ENCODE measurements at places on chromosomes 16 and 17.
A peak's percentile ranks its signal among the peaks of the same experiment; 100 is the strongest.

GRCh38 chr17:62017912-62018311, 47.2 kb downstream of the MED13 start:
- no peak for DNase-seq

DNA sequence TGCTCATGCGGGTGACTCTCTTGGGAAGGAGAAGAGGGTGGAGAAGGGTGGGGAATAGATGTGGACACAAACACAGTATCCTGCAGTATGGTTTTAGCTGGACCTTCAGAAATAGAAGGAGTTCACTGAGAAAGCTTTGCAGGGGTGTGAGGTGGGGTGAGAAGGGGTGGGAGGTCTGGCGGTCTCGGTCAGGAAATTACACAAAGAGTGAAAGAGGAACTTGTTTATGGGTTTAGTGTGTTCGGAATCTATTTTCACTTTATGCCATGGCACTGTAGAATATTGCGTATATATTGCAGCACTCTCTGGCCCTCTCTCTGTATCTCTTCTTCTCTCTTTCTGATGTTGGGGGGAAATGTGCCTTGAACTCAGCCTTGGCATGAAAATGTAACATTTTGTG, 148.2 kb upstream of the GOT2 start:
- DNase-seq, result peak; percentile 15

DNA sequence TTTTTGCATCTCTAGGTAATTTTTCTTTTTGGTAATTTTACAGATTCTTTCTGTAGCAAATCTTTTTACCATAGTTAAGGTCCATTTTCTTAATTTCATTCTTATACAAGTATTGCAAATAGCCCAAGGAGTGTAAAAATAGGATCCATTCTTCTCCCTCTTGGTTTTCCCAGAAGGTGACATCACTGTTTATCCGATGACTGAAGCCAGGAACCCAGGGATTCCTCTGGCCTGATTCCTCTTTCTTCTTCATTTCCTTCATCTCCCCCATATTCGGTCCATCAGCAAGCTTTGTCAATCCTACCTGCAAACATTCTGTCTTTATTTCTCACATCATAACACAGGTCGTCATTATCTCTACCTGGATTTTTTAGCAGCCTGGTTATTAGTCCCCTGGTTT, 5.3 kb downstream of the RBBP6 start:
- no peak for DNase-seq

DNA sequence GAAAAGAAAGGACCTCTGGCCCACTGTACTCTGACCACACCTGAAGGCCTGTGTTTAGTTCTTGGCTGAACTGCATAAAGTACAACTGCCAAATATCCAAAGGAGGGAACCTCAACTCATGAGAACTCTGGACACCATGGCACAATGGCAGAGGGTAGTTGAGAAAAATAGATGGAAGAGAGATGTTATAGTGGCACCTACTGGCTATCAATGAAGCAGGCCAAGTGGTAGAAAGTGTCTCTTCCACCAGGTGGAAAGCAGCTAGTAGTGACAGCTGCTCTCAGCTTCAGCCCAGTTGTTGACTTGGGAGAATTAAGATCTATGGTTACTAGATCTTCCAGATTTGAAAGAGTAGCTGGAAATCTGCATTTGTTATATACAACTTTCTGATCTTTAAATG, 3.2 kb downstream of the MED31 start:
- no peak for DNase-seq

- no peak for DNase-seq
These were observed 14.9 kb downstream of the DUS2 start for GRCh38 chr16:68037841-68038597.

DNA sequence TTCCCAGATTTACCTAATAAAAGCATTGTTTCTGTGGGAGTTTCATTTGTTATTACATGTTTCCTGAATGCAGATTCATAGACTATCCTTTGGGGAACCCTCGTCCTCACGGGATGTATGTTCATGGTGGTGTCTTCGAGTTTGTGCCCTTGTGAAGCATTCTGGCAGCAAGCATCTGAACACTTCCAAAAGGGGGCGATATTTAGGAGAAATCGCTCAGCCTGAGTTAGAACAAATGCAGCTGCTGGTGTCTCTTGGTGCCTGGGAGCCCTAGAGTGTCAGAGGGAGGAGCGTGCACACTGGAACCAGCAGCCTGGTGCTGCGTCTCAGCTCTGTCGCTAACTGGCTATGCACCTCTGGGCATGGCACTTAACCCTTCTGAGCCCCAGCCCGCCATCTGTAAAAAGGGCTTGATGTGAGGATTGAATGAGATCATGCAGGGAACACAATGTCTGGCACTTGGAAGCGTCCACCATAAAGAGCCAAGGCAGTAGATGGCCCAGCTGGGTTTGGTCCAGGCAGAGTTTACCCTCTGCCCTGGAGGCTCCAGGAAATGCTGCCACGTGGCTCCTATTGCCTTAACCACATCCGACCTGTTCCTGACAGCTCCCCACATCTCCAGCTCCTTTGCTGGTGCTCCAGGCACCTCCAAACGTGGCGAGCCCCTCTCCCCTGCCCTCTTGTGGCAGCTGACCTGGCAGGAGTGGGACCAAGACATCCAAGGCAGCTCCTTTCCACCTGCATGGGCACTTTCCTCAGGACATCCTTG, 25.0 kb upstream of the C16orf78 start:
- no peak for DNase-seq

DNA sequence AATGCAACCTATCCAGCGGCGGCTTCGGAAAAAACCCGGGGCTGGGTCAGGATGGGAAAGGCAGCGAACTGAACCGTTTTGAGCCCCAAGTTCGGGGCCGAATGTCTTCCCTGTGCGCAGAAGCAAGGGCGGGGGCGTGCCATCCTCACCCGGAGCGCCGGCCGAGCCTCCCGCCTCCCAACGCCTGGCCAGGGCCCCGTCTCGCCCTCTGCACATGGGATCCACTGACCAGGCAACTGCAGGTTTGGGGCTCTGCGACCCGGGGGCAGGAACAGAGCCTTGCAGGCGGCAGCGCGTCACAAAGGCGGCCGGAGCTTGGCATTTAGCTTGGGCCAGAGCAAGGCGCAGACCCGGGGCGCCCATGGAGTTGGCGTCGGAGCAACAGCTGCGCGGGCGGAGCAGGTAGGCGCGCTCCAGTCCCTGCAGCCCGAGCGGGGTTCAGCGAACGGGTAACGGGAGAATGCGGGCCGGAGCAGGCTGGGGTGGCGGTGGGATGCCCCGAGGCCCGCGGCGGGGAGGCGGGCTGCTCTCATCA, at the start of gene FBXO39:
TSS of gene FBXO39 (plus strand) at position 345 of the 535 bp plus-strand sequence. CDS start 3,654 bp downstream, outside the sequence.
- DNase-seq, result no peak

DNA sequence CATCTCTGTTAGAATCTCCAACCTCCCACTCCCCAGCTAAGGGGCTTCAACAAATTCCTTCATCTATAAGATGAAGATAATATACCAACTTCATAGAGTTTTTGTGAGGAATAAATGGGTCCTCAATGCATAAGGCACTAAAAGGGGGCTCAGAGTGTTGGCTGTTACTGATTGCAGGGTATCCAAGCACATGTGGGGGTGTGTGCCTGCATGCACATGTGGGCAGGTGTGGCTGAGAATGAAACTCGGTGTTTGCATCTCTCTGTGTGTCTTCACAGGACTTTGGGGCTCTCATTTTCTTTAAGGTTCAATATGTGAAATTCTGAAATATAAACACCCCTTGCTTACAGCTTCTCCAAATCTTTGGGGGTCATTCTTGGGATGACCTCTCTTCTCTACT, 4.1 kb upstream of the PPP1R9B start:
- DNase-seq, result no peak

DNA sequence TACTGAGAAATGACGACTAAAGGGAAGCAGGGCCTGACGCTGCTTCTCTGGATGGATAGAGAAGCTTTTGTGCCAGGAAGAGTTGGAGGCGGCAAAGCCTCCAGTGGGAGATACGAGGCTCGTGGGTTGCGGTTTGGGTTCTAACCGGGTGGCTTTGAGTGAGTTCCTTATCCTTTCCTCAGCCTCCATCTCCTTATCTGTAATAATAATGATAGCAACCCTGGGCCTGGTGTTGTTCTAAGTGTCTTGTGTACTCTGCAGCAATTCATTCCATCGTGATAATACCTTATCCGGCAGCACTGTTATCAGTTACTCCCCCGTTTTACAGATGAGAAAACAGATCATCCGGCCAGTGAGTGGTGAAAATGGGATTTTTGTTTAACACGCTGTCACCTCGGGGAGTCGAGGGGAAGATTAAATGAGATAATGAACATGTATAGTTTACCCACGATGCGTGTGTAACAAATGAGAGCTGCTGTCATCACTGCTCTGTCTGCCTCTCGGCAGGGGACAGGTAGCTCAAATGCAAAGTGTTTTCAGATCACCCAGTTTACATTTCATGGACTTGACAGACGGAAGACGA, 52.0 kb upstream of the LHX1 start:
- no peak for DNase-seq

GRCh38 chr17:1620486-1620885, 8.1 kb downstream of the SLC43A2 start:
- DNase-seq, result no peak

DNA sequence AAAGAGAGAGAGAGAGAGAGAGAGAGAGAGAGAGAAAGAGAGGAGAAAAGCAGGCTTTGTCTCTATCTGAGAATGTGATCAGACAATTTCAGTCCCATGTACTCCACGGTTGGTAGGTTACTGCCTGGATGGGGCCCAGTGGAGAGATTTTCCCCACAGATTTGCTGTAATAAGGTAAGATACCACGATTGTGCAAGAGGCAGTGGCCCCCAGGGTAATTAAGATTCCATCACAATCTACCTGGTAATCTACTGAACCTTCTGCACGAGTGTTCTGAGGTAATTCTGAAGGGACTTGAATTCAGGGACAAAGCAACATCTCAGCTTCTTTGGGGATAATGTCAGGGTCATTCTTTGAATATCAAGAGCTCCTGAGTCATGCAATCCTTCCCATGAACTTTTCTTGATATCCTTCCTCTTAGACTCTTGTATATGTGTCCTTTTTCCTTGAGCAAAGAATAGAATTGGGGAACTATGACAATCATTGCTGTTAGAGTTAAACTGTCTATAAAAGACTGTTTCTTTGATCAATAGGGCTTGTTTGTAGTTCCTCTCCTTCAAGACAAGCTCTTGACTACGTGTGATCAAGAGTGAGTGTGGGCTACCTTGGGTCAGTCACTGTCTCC, 306.6 kb downstream of the MAF start:
- DNase-seq, result no peak

- DNase-seq, result no peak
These were observed 3.8 kb downstream of the HSDL1 start for GRCh38 chr16:84141143-84141670.

DNA sequence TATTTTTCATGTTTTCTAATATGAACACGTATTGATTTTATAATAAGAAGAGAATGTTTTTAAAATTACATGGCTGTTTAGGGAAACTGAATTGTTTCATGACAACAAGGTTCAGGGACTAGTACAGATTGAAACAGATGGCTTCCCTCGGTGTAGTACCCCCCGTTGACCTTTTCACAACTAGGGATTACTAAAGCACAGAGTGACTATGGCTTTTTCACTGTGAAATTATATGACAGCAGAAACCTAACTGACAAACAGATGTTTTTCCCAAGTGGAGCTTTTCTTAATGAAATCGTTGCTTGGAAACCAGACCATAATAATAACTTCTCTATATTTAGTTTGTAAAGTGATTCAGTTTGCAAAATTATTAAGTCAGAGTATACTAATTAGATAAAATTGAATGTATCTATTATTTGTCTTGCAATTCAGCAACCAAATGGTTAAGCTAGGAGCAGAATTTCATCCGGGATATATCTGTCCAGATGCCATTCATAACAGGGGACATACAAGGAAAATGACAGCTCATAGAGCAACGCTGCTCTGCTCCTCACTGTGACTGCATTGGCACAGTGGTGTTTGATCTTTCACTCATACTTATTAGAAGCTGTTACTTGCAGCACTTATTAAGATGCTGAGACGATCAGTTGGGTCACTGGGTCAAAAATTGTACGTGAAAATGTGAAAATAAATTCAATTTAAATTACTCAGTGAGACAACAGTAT, 111.7 kb downstream of the TANGO6 start:
- no peak for DNase-seq

DNA sequence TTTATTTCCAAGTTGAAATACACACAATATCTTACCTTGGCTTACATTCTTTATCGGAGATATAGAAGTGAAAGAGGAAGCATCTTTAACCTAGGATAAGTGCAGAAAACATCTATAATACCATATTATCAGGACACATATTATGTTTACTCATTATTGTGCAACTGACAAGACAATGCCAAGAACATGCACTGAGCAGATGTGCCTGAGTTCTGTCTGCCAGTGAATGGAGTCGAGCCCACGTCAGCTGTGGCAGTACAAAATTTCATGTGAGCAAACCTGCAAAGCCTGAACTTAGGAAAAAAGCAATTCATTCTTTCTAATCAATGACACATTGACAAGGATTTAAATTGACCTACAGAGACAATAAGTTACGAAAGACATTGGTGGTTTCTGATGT, 154.4 kb downstream of the AXIN2 start:
- no peak for DNase-seq

DNA sequence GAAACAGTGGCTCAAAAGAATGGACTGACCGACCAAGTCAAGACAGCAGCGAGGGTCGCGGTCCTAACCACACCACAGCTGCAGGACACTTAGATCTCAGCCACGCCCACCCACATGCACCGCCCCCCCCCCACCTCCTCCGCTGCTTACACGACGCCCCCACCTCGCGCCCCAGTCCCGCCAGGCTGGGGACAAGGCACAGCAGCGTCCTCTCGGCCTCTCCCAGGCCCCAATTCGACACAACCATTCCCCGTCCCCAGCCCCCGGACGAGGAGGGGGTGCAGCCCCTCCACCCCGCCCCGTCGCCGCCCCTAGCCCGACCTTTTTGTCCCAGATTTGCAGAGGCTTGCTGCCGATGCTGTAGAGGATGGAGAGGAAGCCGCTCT, 477 bp downstream of the CFAP20 start:
- DNase-seq, result no peak

- peak; percentile 21 for DNase-seq
These were observed 761 bp downstream of the GAN start for GRCh38 chr16:81315271-81316175.

DNA sequence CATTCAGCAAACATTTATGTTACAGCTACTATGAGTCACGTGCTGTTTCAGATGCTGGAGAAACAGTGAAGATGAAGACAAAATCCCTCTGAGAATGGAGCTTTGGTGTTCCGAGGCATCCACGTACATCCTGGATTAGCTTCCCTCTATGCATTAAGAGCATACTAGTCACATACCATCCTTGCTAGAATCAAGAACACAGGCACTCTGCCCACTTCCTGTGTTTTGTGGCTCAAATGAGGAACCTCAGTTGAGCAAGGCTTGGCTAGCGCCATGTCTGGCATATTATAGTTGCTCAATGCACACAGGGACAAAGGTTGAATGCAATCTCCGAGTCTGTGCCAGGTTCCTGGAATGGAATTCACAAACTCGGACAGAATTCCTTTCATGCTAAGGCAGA, 297.5 kb downstream of the XYLT1 start:
- peak; percentile 27 for DNase-seq
